ENCODE measurements at places on chromosomes 6 and 20.

DNA sequence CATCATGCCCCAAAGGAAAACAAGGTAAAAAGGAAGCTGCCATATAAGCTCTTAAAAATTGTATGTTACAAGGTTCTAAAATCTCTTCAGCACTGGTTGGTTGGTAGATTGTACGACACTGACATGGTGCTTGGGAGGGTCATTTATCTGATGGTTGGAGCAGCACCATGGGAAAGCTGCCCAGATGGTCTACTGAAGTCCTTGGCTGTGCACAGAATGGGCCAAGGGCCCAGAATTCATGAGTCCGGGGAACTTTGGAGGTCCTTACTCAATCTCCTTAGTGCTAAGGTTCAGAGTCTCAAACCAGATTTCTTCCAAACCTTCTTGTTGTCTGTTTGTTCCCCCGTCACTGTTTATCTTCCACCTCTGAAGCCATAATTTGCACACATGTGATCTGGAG is 314.4 kb downstream of the ESR1 start:
- no peak for DNase-seq

- DNase-seq, result no peak
These were observed 130.1 kb upstream of the TMEM170B start for GRCh38 chr6:11407414-11407813.

DNA sequence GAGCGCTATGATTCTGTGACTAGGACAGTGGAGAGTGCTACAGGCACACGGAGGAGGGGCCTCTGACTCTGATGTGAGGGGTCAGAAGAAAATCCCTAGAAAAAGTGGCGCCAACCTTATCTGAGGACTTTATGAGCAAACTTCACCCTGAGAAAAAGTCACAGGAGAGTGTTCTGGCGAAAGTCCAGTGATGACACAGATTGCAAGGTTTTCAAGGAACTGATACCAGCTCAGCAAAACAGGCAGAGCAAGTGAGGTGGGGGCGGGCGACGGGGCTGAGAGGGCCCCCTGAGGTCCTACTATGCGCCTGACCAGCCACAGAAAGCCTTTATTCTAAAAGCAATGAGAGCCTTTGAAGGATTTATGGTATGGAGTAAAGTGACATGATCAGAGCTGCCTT is 73.3 kb downstream of the SLC22A23 start:
- peak; percentile 40 for DNase-seq

DNA sequence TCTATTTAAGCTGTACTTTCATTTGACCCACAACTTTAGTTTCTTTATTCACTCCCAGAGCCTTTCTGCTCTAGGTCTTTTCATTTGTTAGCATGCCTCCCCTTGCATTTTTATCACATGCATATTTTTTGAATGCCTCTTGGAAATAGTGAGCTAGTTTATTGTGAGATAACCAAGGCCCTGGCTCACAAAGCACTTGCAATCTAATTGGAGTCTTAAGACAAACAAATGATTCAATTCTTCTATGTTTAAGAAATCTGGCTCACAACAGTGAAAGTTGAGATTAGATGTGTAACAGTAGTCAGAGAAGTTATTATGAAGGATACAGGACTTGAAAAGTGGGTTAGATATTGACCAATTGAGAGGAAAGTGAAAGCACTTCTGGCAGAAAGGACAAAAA is 173.4 kb downstream of the MOXD1 start:
- no peak for DNase-seq

DNA sequence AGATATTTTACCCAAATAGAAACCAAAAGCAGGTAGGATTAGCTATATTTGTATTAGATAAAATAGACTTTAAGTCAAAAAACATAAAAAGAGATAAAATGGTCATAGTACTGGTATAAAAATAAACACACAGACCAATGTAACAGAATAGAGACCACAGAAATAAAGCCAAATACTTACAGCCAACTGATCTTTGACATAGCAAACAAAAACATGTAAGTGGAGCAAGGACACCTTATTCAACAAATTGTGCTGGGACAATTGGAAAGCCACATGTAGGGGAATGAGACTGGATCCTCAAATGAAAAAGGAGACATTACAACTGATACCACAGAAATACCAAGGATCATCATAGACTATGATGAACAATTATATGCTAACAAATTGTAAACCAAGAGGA is 94.5 kb upstream of the SIRPG start:
- no peak for DNase-seq

DNA sequence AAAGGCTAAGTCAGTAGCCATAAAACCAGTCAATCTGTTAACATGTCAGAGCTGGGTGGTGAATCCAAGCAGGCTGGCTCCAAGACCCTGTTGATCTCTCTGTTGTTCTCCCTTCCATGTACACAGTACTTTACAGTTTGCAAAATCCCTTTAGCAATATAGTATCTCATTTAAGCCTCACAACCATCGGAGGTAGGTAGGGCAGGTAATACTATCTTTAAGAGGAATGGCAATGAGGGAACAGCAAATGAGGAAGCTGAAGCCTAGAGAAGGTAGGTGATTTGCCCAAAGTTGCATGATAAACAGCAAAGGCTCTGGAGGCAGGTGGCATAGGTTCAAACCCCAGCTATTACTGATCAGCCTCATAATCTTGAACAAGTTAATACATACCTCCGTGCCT is 34.7 kb upstream of the ARFGEF2 start:
- no peak for DNase-seq

DNA sequence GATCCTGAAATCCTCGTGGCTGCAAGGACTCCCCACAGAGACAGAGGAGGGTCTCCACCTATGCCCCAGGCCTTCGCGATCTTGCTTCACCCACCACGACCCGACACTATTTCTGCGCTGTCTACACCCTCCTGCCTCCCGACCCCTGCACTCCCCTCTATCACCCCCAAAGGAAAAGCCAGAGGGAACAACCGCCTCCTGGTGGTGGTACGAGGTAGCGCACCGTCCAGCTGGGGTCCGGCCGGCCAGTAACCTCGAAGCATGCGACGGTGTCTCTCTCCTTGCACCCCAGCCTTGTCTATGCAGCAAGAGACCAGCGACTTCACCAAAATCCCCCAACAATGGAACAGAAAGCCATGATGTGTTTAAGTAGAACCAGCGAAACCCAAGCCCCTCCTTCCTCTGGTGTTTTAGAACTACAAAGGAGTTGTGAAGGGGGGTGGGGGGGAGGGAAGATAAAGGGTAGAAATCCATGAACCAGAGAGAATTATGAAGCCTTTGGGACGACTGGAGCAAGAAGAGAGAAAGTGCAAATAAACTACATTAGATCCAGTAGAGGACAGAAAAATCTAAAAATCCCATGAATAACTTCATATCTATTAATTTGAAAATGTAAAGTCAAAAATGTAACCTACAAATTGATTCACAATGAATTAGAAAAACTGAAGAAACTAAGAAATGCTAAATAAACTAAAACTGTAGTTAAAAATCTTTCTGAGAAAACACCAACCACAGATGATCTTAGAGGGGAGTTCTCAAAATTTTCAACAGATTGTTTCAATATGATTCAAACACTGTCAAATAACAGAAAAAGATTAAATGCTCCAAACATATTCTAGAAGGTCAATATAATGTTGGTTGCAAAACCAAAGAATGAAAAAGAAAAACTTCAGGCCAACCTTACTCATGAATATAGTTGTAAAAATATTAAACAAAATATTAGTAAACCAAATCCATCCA is 168.0 kb downstream of the CDK19 start:
- DNase-seq, result no peak

DNA sequence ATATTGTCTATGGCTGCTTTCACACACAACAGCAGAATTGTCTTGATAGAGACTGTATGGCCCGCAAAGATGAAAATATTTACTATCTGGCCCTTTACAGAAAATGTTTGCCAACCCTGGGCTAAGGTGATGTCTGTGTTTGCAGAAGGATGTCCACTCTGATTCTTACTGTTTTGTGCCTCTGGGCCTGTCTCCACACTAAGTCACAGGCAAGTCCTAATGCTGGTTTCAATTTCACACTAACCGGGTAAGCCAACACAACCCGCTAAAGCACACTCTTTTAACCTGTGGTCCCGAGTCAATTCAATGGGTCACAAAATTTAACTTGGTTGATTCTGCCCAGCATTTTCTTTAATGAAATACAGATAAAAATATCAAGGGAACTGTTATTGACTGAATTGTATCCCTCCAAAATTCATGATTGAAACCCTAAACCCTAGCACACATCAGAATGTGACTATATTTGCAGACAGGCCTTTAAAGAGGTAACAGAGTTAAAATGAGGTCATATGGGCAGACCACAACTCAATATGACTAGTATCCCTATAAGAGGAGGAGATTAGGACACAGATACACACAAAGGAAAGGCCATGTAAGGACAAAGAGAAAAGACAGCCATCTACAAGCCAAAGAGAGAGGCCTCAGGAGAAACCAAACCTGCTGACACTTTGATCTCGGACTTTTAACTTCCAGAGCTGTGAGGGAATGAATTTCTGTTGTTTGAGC is 78.4 kb downstream of the FYN start:
- DNase-seq, result no peak

DNA sequence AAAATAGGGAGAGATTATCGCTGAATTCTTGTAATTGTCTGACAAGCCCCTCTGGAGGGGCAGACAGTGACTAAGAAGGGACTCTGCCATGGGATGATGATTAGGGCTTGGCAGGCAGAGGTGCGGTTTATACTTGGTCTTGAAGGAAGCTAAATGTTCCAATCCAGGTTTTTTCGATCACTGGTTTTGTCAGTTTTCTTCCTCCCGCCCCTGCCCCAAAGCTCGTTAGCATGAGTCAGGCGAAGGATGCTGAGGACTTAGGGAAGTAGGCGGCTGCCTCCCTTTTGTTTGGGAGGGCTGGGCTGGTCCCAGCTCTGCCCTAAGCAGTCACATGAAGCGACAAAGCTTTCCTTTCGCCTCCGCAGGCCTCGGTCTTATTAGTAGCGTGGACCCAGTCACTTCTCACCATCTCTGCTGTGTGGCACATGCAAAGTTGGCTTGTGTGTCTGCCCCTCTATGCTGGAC is 314.2 kb downstream of the CDC5L start:
- DNase-seq, result no peak

DNA sequence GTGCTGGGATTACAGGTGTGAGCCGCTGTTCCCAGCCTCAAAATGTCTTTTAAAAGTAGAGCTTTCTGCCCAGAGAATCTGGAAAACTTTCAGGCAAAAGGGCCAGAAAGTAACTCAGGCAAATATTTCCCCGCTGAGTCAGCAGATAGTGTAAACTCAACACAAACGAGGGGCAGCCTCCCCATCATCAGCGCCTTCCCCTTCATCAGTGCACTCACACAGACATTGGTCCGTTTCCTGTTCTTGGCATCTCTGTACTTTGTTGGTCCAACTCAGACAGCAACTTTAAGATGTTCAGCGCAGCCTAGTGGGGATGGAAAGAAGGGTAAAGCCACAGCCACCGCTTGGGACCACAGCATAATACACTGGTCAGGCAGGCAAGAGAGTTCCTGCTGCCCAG is 69.5 kb downstream of the CSE1L start:
- no peak for DNase-seq

DNA sequence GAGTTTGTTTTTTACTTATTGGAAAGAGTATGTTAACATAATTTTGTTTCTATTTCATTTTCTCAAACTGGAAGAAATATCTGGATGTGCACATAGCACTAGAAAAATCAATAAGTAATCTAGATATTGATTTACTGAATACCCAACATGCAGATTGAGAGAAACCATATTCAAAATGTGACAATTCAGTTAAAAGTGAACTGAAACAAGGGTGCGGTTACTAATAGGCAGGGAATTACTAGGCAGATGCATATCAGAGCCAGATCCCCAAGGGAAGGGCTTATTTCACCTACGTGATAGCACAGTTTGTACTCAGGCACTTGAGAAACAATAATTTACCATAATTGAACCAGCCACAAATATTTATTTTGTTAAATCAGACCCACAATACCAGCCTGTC is 493.1 kb upstream of the FLRT3 start:
- DNase-seq, result no peak

DNA sequence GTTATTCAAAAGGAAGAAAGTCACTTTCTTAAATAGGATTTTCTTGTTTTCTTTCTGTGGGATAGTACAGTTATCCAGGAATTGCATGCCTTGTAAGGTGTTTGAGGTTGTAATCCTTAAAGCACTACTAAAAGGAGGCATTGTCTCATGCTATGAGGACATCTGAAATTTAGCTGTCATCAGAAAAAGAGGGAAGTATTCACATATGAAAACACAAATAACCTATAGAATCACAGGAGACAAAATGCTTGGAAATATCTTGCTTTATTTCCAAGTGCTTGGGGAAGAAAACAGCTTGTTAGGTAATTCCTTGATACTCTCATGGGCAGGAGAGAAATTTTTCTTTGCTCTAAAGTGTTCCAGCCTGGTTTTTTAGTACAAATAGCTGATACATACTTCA is 40.1 kb downstream of the HECA start:
- DNase-seq, result peak; percentile 62

- DNase-seq, result no peak
These were observed 559.6 kb downstream of the CD83 start for GRCh38 chr6:14676977-14677781.

DNA sequence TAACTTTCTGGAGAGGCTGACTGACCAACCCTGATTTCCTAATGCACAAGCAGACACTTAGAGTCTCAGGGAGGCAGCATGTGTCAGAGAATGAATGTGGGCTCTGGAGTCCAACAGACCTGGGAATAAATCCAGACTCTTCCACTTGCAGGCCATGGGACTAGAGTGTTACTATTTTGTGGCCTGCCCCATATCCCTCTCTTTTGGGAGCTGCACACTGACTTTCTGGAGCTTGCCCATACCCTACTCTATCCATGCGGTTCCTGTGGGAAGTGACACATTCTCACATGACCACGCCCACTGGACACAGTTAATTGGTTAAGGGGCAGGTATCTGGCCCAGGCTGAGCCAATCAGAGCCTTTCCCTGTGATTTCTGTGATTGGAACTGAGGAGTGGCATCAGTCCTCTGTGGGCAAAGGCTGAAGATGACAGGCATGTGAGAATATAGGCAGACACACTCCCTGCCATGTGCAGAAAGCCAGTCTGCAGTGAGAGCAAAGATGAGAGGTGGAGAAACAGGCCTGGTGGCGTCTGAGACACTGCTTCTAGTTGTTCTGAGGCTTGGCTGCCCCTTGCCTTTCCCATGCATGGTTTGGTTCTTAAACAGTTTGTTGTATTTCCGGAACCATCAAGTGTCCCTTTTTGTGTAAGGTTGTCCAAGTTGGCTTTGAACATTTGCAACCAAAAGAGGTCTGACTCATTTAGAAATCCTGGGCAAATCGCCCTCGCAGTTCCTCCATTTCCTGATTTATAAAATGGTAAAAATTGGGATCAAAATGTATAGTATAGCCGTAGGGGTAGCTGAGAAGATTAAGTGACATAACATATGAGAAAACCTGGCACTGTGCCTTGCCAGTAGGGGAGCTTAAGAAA is 125.6 kb downstream of the CDC5L start:
- DNase-seq, result peak; percentile 27

- DNase-seq, result peak; percentile 70
These were observed 48.1 kb upstream of the SMLR1 start for GRCh38 chr6:130778946-130779657.

Data from suppressor macrophage (primary cell).